ENCODE measurements at places on chromosomes 3 and 15.

GRCh38 chr15:97077975-97078374 lies 747.5 kb downstream of the NR2F2 start:
- DNase-seq: no peak

GRCh38 chr3:140288595-140288994 lies 353.6 kb downstream of the CLSTN2 start:
- no peak for DNase-seq

DNA sequence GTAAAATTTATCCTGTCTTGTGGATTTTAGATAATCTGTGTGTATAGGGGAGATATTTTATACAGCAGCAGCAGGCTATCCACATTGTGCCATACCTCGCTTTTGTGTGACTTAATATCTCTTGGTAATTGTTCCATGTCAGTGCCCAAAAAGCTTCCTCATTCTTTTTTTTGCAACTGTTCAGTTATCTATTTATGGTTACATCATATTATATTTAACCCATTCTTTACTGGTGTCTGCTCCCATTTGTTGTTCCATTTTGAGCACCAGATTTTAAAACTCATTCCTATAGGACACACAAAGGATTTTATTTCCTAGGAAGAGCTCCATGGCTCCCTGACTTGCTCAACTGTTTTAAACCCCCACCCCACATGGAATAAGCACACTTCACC lies 86.3 kb upstream of the RASGRP1 start:
- DNase-seq: no peak

- no peak for DNase-seq
Measured at GRCh38 chr3:178718995-178719635, 182.9 kb downstream of the KCNMB2 start.

DNA sequence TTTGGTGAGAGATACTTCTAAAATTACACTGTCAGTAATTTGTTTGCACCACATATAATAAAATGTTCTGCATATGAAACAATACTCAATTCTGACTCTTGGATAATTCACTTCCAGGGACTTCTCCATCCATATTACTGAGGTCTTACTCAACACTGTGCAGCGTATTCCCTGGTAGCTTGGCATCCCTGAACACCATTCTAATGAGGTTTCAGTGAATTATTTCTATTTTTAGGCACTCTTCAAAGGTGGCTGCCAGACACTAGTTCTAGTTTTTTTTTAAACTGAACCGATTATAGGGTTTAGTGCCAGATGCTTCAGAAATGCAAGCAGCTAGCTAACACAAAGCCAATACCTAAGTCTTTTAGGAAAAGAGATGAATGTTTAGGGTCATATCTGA lies 283.3 kb downstream of the FEZF2 start:
- DNase-seq: no peak

DNA sequence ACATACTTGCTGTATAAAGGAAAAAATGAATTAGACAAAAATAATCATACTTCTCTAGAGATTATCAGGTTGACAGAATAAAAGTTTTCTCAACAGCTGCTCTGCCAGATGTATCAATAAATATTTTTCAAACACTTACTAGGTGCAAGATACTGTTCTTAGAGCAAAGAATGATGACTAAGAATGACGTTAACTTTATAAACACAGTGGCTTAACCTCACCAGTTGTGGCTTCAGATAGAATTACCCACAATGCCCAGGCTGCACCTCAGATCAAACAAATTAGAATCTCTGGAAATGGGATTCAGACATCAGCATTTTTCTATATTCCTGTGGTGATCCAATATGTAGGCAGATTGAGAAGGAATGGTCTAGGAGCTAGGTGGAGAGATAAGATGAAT lies 422.4 kb upstream of the ATP11B start:
- DNase-seq: no peak

GRCh38 chr3:108225221-108225620 lies 3.0 kb upstream of the IFT57 start:
- no peak for DNase-seq

- DNase-seq: no peak
Measured at GRCh38 chr15:51390966-51391422, 49.5 kb downstream of the GLDN start.

GRCh38 chr15:57156210-57156884 lies 220.0 kb upstream of the CGNL1 start:
- DNase-seq: no peak

DNA sequence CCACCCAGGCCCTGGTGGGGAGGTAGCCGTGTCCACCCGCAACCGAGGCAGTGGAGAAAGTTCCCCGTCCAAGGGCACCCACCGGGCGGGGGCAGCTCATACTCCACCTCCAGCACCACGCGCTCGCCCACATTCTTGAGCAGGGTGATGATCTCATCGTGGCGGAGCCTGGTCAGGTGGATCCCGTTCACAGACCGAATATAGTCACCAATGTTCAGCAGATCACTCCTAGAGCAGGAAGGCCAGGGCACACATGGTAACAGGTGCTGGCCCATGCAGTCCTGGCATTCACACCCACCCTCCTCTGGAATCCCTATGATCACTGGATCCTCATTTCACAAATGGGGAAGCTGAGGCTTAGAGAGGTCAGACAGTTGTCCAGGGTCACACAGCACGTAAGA lies 15.8 kb downstream of the GRIP2 start:
- DNase-seq: no peak

- DNase-seq: no peak
Measured at GRCh38 chr15:68271854-68272471, 5.6 kb upstream of the FEM1B start.

- DNase-seq: no peak
Measured at GRCh38 chr15:53165988-53166683, 376.0 kb upstream of the ONECUT1 start.

- no peak for DNase-seq
Measured at GRCh38 chr3:53707222-53707621, 139.0 kb downstream of the CHDH start.

- no peak for DNase-seq
Measured at GRCh38 chr15:52183562-52184173, 7.5 kb downstream of the GNB5 start.

DNA sequence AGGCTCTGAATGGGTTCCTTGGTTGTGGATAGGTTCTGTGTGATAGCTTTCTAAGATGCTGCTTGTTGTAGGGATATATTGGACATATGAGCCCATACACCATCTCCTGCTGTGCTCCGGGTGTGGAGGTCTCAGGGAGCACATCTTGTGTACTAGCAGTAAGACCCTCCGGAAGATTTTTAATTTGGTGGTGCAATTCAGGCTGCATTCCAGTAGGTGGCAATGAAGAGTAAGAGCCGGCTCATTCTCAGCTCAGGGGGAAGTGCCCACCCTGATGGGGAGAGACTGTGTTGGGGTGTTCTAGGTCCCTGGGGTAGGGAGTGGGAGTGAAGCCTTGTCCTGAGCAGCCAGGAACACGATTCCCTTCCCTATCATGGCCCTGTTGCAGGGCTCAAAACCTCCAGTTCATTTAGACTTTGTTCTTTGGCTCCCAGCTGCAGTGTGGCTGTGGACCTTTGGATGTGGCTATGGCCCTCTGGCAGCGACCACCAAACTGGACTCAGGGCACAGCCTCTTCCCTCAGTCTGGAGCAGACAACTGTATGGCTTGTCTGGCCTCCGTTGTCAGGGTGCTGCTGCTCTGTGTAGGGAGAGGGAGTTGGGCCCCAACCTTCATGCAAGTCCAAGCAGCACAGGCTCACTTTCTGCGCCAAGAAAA lies 104.7 kb downstream of the UNC13C start:
- DNase-seq: no peak

- no peak for DNase-seq
Measured at GRCh38 chr15:69337138-69337537, 38.4 kb downstream of the PAQR5 start.

GRCh38 chr3:38271553-38271952 lies 5.9 kb downstream of the SLC22A13 start:
- no peak for DNase-seq

DNA sequence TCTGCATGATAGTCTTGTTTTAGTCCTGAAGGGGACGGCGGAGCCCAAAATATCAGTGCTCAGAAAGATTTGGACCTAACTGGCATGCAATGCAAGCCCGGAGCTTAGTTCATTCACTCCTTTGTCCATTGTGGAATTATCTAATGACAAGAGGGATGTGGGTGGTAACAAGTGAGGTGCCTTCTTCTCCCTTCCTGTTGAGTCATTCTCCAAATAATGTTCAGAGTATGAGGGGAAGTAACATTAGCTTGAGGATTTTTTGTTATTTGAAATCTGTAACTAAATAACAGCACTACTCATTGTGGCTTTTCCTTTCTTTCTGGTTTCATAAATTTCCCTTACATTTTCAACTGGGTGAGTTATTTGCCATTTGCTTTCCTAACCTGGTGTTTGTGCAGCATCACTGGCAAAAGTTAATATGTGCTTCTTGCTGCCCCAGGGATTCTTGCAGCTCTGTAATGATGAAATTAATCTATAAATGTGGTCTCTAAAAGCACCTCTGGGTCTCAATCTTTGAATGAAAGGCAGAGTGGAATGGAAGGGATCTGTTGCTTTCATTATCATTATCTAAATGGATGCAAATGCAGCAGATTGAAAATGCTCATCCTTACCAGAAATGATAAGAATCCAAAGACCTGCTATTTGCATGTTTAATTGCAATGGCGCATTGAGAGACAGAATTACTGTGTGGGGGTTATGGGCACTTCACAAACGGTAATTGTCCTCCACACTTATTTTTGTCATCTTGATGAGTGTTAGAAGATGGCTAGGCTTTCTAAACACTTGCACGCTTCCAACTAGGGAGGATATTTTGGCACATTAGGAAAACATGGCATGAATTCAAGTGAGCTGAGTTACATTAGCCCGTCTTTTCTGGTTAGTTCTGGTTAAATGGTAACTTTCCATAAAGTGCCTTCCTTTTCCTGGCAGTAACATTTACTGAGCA lies 89.9 kb upstream of the MITF start:
- DNase-seq: no peak

DNA sequence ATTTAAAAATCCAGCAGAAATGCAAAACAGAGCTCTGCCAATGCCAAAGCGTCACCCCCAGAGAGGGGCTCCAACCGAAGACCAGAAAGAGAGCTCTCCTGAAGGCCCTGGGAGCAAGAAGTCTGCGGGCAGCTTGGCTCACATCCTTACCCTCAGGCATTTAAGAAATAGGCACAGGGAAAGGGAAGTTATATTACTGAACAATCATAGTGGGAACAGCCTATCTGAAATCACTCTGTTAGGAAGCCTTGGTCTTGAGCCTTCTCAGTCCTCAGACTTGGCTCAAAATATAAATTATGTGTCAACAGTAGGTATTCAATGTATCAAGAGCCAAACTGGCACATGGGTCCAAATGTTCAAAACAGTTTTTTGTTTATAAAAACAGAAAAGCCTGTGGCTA lies 10.3 kb upstream of the PPARG start:
- no peak for DNase-seq

GRCh38 chr15:94196531-94196930 lies 34.8 kb upstream of the MCTP2 start:
- DNase-seq: no peak

- DNase-seq: no peak
Measured at GRCh38 chr3:146638718-146639117, 33.6 kb upstream of the PLSCR5 start.

GRCh38 chr3:138775254-138775595 lies 59.5 kb downstream of the PIK3CB start:
- DNase-seq: no peak

All from activated CD4-positive, alpha-beta T cell treated with anti-CD3 and anti-CD28 coated beads, Interleukin-2, amount 50 U/mL, for 1 hour (primary cell).